ENCODE measurements at places on chromosomes 4 and X. TPM values are rescaled to one million over a fixed set of nuclear protein-coding genes. Genes with fewer than 3 reads are reported as not detected.

GRCh38 chr4:39227906-39228305, 45.6 kb downstream of the WDR19 start:
- DNase-seq = no peak

- no peak for DNase-seq
Measured at GRCh38 chrX:38142610-38143009, 78.1 kb downstream of the SRPX start.

- no peak for DNase-seq
Measured at GRCh38 chrX:13339607-13340006, 19.8 kb upstream of the ATXN3L start.

DNA sequence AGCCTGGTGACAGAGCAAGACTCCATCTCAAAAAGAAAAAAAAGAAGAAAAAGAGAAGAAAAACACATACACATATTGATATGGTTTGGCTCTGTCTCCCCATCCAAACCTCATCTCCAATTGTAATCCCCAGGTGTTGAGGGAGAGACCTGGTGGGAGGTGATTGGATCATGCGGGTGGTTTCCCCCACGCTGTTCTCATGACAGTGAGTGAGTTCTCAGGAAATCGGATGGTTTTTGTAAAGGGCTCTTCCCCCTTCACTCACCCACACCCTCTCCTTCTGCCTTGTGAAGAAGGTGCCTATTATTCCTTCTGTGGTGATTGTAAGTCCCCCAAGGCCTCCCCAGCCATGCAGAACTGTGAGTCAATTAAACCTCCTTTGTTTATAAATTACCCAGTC, 68.4 kb downstream of the LDB2 start:
- DNase-seq = no peak

GRCh38 chr4:128244379-128244778, 43.2 kb downstream of the PGRMC2 start:
- peak; percentile 44 for DNase-seq

The SHISA3 gene
- not detected for total RNA-seq

The AMBN gene
- not detected for total RNA-seq

The FRAS1 gene
- total RNA-seq = 6.8 TPM

The PAGE2 gene
- 0.82 TPM for total RNA-seq
